ENCODE measurements at places on chromosomes 3 and 15.

DNA sequence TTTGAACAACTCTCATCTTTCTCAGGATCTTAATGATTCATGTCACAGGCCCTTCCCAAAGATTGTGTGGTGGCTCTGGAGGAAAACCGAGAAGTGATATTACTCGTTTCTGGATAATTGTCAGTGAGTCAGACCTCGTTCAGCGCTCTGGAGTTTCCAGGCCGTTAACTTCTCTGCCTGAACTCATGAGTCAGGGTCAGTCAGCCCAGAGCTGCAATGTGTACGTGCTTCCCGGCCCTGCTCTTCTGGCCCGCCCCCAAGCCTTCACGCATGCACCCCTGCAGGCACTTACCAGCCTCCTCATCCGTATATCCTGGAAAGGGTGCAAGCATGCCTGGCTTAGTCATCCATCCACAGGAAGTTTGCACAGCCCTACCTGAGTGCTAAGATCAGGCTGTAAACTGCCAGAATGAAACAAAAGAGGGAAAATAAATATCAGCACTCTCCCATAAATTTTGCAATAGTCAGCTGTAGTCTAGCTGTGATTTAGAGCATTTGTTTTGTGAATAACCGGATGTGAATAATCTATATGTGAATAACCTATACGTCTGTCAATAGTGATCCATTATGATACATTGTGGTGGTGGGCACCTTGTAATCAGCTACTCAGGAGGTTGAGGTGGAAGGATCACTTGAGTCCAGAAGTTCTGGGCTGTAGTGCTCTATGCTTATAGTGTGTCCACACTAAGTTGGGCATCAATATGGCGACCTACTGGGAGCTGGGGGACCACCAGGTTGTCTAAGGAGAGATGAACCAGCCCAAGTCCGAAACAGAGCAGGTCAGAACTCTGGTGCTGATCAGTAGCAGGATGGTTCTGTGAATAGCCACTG is 35.3 kb upstream of the SEMA4B start:
- DNase-seq: no peak

- DNase-seq: no peak
Measured at GRCh38 chr15:49096090-49096750, 50.0 kb upstream of the SECISBP2L start.

DNA sequence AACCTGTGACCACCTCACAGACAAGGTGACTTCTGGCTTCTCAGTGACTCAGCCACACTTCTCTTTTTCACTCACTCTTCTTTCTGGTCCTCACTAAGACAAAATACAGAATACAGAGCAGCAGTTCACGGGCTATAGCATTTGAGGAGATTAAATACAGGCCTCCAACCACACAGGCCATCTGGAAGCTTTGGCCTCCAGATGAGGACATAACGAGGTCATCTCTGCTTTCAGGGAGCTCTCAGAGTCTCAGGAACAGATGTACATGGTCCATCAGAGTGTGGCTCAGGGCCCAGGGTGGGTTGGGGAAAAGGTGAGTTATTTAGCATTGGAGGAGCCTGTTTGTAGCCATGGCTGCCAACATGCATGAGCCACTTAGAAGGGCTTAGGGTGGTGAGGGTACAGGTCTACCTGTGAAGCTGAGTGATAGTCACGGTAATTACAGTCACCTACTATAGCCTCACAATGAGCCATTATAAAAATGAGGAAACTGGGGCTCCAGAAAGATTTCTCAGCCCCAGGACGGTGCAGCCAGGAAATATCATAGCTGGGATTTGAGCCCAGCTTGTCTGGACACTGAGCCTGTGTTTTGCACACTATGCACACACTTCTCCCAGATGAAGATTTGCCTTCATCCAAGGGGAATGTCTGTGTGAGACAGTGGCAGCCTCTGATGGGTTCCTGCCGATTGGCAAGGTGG is 159.8 kb upstream of the CTDSPL start:
- DNase-seq: no peak

- DNase-seq: no peak
Measured at GRCh38 chr3:147941969-147942368, 532.8 kb downstream of the ZIC1 start.

DNA sequence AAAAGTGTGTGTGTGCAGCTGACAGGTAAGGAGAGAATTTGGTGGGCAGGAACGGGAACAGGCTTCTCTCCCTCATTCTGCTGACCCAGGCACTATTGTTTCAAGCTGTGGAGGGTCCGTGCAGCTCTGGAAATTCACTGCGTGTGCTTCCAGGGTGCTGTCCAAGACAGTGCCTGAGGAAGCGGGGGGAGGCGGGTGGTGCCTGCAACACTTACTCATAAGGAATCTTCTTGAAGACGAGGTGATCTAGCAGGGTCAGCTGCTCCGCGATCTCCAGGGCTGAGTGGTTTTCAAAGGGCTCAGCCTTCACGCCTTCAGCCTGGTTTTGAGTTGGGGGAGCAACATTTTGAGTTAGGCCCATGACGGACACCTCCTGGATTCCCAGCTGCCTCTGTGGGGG is 46.6 kb upstream of the CTSH start:
- DNase-seq: no peak

GRCh38 chr15:35540885-35541284 is 5.1 kb downstream of the DPH6 start:
- DNase-seq: no peak

- no peak for DNase-seq
Measured at GRCh38 chr3:134929976-134930375, 134.9 kb downstream of the EPHB1 start.

- no peak for DNase-seq
Measured at GRCh38 chr3:100019719-100020118, 94.6 kb downstream of the FILIP1L start.

DNA sequence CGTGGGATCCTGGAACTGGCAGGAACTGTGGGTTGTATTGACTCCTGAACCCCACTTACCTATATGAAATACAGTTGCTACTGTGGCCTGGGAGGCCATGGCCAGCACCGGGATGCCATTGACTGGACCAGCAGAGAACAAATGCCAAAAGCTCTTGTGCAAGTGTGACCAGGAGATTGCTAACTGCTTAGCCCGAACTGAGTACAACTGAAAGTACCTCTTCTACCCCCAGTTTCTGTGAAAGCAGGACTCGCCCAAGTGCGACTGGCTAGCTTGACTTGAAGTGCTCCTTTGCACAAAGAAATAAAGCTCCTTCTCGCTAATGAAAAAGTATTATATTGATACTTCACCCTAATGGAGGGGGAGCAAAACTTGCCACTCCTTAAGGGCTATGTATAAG is 101.3 kb upstream of the ATP11B start:
- DNase-seq: no peak

GRCh38 chr3:189344996-189345395 is 173.2 kb downstream of the TPRG1 start:
- no peak for DNase-seq

DNA sequence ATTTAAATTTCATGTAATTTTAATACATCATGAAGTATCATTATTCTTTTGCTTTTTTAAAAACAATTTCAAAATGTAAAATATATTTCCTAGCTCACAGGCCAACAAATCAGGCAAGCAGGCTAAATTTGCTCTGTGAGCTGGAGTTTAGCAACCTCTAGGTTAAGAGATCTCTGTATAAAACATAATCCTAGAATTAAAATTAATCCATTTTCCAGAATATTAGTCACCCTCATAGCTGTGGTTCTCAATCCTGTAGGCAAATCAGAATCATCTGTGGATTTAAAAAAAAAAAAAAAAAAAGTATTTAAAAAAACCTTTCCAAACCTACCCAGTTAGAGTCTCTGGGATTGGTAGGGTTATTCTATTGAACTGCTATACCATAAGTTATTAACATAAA is 209.7 kb downstream of the MINAR1 start:
- no peak for DNase-seq

GRCh38 chr15:62782071-62782841 is 260.3 kb upstream of the TPM1 start:
- DNase-seq: no peak

GRCh38 chr3:158492685-158493084 is 78.3 kb upstream of the MLF1 start:
- DNase-seq: no peak

DNA sequence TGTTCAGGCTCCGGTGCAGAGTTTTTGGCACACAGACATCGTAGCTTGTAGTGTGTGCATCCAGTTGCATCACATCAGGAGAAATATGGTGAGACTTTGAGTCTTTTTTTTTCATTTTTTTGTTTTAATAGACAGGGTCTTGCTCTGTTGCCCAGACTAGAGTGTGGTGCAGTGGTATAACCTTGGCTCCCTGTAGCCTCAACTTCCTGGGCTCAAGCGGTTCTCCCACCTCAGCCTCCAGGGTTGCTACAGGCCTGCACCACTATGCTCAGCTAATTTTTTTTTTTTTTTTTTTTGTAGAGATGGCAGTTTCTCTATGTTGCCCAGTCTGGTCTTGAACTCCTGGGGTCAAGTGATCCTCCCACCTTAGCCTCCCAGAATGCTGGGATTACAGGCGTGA is 51.1 kb upstream of the TEX264 start:
- DNase-seq: no peak

- no peak for DNase-seq
Measured at GRCh38 chr3:189419038-189419437, 212.2 kb upstream of the TP63 start.

DNA sequence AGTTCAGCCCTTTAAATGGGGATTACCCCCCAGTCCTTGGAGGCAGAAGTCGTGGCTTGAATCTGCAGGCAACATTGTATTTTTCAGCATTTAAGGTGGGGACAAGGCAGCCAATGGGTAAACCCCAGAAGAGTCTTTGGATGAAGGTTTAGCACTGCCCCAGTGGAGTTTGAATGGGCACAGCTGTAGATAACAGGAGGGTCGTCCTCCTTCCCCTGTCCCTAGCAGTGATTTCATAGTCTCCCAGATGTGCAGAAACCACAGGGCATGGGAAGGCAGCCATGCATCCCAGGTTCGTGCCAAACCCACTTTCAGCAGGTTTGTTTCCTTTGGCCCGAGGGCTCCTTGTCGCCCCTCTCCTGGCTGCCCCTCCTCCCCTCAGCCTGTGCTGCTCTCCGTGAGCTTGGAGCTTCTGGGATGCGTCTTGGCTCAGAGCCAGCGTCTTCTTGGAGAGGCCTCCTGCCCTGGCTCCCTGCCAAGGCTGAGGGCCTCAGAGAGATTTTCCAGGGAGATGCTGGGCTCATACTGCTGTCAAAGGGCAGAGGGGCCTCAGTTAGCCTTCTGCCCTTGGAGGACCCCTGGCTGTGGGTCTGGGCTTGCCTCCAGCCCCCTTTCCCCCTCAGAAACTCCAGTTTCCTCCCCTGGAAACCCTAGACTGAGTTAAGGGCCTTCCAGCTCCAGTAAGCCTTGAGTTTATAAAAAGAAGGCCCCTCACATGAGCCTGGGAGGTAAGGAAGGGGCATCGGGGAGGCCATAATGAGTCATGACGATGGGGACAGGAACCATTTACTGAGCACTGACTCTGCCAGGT is 48.9 kb upstream of the POLG start:
- DNase-seq: no peak

GRCh38 chr3:119148493-119149180 is 2.7 kb downstream of the TEX55 start:
- DNase-seq: no peak

DNA sequence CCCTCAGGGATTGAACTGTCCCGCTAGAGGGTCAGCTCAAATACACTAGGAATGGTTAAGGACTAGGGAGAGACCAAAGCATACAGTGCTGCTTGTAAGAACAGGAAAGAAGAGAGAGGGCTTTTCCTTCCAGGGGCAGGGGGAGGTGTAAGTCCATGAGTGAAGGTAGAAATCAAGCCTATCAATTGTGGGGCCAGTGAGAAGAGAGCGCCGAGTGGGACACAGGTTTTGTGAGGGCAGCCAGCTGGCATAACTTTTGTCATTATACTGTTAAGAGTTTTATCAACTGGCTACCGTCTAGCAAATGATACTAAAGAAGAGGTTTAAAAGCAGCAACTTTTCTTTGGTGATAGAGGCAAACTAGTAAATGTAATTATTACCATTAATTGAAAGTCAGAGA is 45.0 kb downstream of the LMCD1 start:
- no peak for DNase-seq

DNA sequence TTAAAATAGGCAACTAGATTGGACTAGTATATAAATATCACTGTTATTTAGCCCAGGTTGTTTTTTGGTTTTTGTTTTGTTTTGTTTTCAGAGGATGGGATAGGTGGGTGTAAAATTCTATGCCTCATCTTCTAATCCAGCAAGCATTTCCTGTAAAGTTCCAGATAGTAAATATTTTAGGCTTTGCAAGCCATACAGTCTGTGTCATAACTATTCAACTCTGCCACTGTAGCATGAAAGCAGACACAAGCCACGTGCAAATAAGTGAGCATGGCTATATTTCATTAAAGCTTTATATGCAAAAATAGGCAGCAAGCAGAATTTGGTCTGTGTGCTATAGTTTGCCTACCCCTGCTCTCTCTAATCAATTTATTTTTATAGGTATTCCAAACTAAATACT is 657.3 kb upstream of the TGFBR2 start:
- DNase-seq: no peak

DNA sequence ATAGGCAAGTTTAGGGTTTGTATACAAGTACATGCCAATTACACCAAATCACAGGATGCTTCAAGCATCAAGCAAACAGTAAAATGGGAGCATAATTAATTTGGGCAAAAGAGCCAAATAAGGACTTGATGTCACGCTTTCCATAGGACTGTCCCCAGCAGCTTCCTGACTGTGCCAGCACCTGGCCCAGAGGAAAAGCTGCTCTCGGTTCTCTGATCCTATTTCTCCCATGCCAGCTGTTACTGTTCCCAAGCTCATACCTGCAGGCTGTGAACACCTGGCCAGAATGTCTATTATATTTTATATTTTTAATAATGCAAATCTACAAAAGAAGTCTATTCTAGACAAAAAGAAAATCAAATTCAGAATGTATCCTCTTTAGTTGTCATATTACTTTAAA is 12.2 kb downstream of the ZXDC start:
- DNase-seq: no peak

- DNase-seq: no peak
Measured at GRCh38 chr3:27910456-27910855, 188.3 kb upstream of the EOMES start.

- no peak for DNase-seq
Measured at GRCh38 chr3:27022096-27022761, 347.0 kb downstream of the NEK10 start.

- DNase-seq: no peak
Measured at GRCh38 chr3:39358333-39358732, 24.8 kb upstream of the SLC25A38 start.

DNA sequence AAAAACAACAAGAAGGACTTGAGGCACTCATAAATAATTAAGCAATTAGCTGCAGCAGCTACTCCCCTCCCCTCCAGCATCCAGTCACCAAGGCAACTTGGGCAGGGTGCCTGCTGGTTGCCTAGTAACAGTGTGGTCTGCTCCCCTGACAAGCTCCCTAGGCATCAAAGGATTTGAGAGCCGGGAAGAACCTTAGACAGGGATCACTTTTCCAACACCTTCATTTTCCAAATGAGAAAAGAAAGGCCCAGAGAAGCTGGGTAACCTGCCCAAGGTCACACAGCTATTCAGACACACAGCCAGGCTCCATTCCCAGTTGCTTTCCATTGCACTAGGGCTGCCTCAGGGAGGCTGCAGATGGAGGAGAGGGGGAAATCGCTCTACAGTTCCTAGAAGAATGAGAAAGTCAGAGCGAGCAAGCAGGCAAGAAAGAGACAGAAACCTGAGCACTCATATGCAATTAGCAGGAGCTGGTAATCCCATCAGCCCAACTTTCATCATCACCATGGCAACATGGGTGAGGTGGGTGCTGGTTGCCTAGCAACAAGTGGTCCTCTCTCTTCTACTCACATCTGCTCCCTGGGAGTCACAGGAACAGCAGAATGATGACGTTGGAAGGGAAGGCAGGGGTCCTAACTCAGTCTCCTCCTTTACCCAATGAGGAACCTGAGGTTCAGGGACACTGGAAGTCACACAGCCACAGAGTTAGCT is 3.6 kb upstream of the EIF4E3 start:
- no peak for DNase-seq
